ENCODE measurements at places on chromosomes 16 and 17. TPM values are rescaled to one million over a fixed set of nuclear protein-coding genes. Genes with fewer than 3 reads are reported as not detected.

The OSGIN1 gene
- total RNA-seq: 0.77 TPM

DNA sequence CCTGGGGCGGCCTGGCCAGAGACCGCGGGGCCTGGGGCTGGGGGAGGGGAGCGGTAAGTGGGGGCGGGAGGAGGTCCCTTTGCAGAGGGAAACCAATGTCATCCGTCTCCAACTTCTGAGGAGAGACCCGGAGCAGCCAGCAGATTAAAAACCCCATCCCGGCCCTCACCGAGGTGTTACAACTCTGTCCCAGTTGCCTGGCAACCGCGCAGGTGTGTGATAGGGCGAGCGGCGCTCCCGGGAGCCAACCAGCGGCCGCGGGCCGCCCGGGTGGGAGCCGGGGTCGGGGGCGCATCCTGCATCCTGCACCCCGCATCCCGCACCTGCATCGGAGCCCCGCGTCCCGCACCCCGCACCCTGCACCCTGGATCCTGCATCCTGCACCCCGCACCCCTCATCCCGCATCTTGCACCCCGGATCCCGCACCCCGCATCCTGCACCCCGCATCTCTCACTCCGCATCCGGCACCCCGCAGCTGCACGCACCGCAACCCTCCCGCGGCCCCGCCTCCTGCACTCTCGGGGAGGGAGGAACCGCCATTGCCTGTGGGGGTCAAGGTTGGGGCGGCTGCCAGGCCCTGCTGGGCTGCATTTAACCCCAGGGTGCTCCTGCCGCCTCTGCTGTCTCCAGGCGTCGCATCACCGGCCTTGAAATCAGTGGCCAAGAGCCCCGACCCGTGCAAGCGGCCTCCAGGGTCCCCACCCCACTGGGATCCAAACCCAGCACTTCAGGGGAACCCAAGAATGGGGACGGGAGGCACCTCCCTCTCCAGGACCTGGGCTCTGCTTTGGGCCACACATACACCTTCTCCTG is 47.3 kb downstream of the RTN4RL1 start:
- DNase-seq: peak; percentile 71

GRCh38 chr17:68468788-68469187 is 11.5 kb upstream of the WIPI1 start:
- DNase-seq: no peak

The CCL4 gene
- total RNA-seq: not detected

GRCh38 chr17:38960402-38960801 is 6.8 kb downstream of the FBXO47 start:
- DNase-seq: no peak

- DNase-seq: no peak
Measured at GRCh38 chr16:66936889-66937554, 1.7 kb downstream of the CES2 start.

The NEK8 gene
- total RNA-seq: 3.7 TPM

The CNTROB gene
- total RNA-seq: 48.8 TPM

- no peak for DNase-seq
Measured at GRCh38 chr16:46817961-46818360, 13.0 kb downstream of the C16orf87 start.

DNA sequence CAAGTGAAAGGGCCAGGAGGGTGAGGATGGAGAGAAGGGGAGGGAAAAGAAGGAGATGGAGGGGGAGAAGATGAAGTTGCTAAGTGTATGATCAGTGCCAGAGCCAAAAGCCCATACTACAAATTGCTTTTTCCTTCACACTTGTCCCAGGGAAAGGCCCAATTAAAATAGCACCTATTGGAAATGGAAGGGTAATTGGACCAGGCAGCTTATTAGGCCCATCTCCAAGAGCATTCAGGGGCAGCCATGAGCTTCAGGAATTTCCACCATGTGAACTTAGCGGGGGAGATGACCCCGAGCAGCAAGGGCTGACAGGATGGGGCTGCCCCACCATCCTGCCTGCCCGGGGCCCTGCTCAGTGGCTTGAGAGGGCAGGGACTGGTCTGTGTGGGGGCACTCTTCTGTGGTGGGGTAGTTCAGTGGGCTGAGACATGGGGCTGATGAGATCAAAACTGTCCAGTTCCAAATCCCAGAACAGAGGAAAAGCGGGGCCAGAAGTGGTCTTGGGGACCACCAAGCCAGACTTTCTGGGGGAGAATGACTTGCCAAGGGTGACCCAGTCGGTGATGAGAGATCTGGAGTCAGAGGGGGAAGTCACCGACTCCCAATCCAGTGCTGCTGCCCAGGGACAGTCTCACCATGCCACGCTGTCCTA is 27.5 kb downstream of the GOSR2 start:
- no peak for DNase-seq

- no peak for DNase-seq
Measured at GRCh38 chr16:85720302-85720637, 30.6 kb downstream of the C16orf74 start.

DNA sequence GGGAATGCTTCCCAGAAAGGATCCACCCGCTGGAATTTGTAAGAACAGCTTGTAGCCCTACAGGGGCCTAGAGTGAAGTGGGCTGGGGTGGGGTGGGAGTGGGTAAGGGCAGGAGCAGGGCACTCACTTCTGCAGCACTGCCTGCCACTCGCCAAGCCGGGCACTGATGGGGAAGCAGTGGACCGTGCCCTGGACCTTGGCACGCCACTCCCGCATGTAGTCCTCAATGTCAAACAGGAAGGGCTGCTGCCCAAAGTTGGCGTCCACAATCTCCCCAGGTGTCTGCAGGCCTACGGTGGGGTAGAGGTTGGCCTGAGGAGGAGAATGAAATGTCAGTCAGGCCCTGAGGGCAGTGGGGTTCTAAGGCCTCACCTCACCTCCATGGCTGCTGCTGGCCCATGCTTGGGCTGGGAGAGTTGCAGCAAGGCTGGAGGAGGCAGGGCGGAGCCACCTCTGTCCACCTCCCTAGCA is 15.7 kb upstream of the GFOD2 start:
- DNase-seq: no peak

- DNase-seq: no peak
Measured at GRCh38 chr16:14179116-14179515, 108.0 kb downstream of the MRTFB start.

GRCh38 chr16:89118361-89119165 is 24.9 kb downstream of the ACSF3 start:
- DNase-seq: no peak

- peak; percentile 64 for DNase-seq
Measured at GRCh38 chr16:57167953-57168352, 17.9 kb downstream of the PSME3IP1 start.

DNA sequence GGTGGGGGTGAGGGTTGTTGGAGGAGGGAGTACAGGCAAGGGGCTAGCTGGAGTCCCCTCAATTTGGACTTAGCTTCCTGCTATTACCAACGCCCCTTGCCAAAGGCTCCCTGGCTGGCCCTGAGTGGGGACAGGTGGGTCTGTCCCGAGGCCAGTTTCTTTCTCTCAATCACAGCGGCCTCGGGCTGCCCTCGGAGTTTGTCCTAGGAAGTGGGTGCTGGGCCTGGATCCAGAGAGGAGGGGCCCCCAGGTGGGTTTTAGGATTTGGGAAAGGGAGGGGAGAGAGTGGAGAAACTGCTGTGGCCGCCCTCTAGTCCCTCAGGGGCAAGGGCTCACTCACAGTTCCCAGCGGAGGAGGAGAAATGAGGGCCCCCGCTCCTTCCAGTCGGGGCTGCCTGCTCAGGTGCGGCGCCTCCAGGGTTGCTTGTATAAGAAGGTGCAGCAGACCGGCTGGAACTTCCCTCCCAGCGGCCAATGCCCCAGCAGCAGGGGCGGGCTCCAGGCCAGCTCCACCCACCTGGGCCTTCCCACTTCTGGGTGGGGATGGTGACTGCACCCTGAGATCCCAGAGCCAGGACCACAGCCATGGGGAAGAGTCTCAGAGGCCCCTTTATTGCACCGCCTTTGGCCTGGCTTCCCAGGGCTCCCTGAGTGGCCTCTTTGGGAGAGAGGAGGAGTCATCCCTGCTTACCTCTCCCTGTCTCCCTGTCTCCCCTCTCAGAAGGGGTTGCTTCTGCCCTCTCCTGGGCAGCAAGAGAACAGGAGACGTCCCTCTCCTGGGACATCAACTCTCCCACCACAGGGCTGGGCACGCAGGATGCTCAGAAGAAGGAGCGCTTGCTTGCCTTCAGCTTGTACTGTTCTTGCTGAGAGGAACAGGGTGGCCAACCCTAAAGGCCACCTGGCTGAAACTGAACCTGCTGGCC is 112.0 kb upstream of the SMURF2 start:
- peak; percentile 71 for DNase-seq

The PIRT gene
- not detected for total RNA-seq

The C17orf100 gene
- 3.9 TPM for total RNA-seq

The SLC52A1 gene
- total RNA-seq: 0.31 TPM

GRCh38 chr16:69345923-69346322 is 5.7 kb downstream of the TMED6 start:
- no peak for DNase-seq

The OR1D2 gene
- total RNA-seq: not detected

The KRTAP9-8 gene
- not detected for total RNA-seq

DNA sequence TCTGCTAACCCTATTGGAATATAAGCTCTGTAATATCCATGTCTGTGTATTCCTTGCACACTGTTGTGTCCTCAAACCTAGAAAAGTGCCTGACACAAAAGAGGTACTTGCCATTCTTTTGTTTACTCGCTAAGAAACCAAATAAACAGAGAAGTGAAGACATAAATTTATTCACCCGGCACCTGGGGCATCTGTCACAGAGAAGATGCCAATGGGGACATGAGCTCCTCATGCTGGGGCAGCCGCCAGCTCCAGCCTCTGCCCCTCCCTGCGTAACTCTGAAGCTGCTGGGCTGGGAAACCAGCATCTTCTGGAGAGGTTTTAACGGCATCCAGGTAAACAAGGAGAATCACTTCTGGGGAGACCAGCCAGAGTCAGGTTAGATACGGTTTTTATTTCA is 15.1 kb upstream of the CDRT4 start:
- DNase-seq: no peak

DNA sequence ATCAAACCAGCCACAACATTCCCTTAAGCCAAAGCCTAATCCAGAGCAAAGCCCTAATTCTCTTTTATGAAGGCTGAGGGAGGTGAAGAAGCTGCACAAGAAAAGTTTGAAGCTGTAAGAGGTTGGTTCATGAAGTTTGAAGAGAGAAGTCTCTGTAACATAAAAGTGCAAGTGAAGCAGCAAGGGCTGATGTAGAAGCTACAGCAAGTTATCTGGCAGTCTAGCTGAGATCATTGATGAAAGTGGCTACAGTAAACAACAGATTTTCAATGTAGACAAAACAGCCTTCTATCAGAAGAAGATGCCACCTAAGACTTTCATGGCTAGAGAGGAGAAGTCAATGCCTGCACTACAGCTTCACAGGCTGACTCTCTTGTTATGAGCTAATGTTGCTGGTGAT is 52.5 kb downstream of the NACA2 start:
- DNase-seq: no peak

DNA sequence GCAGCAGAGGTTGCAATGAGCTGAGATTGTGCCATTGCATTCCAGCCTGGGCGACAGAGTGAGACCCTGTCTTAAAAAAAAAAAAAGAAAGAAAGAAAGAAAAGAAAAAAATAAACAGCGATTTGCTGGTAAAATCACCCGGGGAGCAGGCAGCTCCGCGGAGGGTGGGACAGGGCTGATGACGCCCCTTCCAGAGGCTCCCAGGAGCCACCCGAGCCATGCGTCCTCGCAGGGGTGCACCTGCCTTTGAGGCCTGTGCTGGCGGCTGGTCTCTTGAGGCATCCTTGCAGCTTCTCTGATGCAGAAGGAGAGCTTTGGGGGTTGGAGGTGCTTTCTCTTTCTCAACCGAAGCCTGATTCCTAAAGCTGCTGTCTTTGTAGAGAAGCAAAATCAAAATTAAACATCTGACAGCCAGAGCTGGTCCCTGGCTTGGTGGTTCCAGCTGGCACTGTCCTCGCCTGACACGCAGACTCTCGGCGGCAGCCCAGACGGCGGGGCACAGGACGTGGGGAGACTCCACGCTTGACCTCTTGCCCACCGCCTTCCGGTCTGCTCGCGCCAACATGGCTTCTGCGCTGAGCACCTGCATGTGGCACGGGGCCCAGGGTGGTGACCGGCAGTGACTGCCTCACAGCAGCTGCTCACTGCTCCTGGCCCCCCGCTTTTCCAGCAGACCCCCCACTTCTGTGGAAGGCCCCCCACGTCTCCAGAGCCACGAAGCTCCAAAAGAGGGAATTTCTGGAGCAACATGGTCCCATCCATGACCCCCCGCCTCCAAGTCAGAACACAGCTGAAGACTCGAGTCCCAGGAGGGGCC is 6.6 kb downstream of the UTS2R start:
- DNase-seq: no peak

The GJD3 gene
- not detected for total RNA-seq

GRCh38 chr16:914440-914839 is 56.3 kb downstream of the LMF1 start:
- DNase-seq: no peak

DNA sequence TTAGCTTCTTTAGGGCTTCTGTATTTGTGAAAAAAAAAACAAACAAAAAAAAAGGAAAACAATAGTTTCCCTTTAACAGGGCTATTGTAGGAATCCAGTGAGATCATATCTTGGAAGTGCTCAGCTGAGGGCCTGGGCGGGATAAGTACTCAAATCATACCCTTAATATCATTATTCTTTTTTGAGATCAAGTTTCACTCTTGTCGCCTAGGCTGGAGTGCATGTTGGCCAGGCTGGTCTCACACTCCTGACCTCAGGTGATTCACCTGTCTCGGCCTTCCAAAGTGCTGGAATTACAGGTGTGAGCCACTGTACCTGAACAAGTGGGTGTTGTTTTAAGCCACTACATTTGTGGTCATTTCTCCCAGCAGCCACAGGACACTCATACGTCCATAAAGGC is 87.0 kb downstream of the CDH13 start:
- DNase-seq: no peak

- no peak for DNase-seq
Measured at GRCh38 chr16:10827691-10828341, 9.2 kb upstream of the TVP23A start.

- peak; percentile 46 for DNase-seq
Measured at GRCh38 chr17:63698886-63699637, 863 bp downstream of the LIMD2 start.

DNA sequence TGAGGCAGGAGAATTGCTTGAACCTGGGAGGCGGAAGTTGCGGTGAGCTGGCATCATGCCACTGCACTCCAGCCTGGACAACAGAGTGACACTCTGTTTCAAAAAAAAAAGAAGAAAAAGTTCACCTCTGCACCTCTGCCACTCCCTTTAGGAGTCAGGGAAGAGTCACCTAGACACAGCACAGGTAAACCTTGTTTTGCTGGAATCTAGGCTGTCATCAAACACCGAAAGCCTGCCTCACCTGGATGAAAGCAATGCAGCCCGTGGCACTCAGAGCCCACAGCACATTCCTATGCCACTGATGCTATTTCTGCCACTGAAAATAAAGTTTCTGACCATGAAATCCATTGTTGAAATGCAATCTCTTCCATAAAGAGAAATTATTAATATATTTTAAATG is 22.2 kb downstream of the CFAP52 start:
- no peak for DNase-seq

The EIF1 gene
- 91.4 TPM for total RNA-seq

DNA sequence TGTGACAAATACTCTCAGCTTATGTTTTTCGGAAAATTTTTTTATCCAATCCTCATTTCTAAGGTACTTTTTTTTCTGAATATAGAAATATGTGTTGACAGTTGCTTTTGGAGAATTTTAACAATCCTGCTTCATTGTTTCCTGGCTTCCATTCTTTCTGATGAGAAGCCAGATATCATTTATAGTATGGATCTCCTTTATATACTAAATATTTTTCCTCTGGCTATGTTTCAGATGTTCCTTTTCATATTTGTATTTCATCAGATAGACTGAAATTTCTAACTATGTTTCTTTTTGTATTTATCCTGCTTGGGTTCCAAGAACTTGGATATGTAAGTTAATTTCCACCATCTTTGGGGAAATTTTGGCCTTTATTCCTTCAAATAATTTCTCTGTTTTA is 138.9 kb upstream of the CDH11 start:
- DNase-seq: no peak

The E2F4 gene
- total RNA-seq: 35.3 TPM

The SLC35G3 gene
- not detected for total RNA-seq

The PHAF1 gene
- 31.5 TPM for total RNA-seq
